NCI-H2081 treated with DMSO at 0.1 percent for 48 hours (cell line): ENCODE measurements at places on chromosomes 7 and 10.

DNA sequence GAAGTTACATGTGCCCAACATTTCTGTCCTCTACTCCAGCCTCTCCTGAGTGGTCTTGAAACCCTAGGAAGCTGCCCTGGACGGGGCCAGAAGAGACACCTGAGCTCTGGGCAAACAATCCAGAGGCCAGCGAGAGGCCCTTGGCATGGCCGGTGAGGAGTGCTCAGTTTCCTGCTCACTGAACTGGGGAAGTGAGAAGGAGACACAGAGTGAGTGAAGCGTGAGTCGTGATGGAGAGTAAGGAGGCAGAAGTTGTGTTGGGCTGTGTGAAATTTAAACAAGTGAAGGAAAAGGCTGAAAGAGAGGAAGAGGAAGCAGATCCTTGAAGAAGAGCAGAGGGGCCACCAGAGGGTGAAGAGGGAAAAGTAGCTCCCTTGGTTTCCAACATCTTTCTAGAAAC, 73.2 kb downstream of the WNT2 start:
- DNase-seq = no peak

DNA sequence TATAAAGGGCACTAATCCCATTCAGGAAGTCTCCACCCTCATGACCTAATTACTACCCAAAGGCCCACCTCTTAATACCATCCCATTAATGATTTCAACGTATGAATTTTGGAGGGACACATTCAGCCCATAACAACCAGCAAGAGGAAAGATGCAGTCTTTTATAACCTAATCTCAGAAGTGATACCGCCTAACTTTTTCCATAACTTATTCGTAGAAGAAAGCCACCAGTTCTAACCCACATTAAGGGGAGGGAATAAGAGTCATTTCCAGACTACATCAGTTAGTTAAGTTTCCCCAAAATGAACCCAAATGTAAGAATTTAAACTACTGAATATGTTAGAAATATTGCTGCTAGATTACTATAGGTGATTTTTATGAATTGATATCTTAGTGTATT, 32.1 kb upstream of the LHFPL3 start:
- no peak for DNase-seq

- DNase-seq = no peak
These were observed 116.2 kb downstream of the SH3PXD2A start for GRCh38 chr10:103739039-103739764.

DNA sequence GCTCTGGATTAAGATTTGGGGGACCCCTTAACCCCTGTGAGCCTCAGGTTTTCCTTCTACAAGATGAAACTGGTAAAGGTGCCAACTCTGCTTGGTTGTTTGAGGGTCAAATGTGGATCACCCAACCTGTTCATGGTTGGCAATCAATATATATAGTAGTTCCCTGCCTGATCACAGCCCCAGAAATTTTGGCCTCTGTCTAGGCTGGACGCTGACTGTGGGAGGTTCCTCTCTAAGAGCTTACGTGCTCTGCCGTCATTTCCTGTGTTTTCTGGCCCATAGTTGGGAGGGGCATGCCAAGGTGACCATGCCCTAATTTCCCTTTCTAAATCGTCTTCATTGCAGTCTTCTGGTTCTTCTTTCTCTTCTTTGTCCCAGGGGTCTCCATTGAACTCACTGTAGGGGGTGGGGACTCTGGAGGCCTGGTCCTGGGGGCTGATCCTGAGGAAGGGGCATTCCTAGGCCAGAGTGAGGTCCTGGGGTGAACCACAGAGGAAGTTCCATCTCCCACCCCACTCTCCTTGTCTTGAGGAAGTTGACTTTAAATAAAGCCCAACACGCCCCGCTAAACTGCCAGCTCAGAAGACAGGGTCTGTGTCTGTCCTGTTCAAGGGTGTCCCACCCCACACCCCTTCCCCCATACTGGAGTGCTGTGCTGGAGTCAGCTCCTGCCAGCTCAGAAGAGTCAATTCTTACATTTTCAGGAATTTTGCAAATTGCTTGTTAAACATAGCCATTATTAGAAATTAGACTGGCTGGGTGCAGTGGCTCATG, 98.9 kb upstream of the SDK1 start:
- no peak for DNase-seq

GRCh38 chr7:129771928-129772479, 160.5 kb downstream of the NRF1 start:
- no peak for DNase-seq

DNA sequence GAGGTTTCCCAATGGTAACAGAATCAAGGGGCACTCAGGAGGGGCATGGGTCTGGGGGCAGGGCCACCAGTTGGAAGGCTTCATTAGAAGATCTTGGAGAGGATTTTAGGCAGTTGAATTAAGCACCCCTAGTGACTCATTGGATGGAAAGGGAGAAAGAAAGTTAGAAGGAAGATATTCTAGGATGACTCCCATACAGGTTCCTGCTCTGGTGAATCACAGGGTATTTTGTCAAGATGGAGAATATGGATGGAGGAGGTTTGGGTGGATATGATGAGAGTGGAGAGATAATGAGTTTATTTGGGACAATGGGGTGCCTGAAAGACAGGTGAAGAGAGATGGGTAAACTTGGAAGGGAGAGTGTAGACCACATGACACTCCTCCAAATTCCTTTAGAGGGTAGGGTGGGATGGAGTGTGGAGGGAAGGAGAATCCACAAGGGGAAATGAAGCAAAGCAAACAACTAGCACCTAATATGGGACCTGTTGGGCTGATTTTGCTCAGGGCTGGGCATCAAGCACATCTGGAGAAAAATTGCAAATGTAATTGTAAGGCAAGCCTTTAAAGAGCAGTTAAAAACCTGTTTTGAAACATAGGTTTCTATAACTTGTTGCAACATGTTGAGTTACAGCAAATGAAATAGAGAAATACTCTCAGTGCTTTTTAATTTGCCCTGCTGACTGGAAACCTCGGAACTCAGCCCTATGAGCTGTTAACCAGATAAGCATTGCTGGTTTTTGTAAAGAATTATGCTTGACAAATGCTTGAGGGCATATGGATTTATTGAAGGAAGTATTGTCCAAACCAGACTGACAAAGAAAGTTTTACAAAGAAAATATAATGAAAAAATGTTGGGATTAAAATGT, 2.9 kb upstream of the ENTPD7 start:
- DNase-seq = no peak
